ENCODE measurements at places on chromosomes 6 and 20.

DNA sequence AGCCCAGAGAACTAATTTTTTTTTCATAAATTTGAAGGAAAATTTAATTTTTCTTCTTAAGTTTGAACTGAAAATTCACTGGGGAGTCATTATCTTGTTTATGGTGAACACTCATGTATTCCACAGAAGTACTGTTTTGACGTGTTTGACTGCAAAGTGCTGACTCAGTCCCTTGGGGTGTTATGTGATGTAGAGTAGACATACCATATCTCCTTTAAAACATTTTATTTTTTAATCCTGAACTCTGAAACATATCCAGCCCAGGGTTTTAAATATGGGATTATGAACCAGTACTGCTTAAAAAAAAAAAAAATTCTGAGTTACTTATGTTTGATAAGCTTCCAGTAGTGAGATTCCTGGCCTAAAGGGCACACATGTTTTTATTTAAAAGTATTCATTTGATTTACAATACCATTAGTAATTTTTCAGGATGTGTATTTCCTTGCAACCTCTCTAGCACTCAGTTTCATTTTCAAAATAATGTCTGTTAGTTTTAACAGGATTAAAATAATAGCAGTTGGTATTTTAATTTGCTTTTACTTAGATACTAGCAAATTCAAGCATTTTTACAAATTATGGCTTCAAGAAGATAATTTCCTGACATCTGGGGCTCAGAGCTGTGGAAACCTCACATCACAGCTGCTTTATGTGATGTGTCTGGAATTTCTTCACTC is 81.7 kb upstream of the PDE10A start:
- DNase-seq, result no peak

- DNase-seq, result no peak
These were observed 108.4 kb downstream of the SCML4 start for GRCh38 chr6:107715550-107716321.

GRCh38 chr6:85250586-85251220 is 199.2 kb upstream of the NT5E start:
- no peak for DNase-seq

GRCh38 chr6:149896491-149896890 is 1.4 kb downstream of the RAET1E start:
- DNase-seq, result no peak

DNA sequence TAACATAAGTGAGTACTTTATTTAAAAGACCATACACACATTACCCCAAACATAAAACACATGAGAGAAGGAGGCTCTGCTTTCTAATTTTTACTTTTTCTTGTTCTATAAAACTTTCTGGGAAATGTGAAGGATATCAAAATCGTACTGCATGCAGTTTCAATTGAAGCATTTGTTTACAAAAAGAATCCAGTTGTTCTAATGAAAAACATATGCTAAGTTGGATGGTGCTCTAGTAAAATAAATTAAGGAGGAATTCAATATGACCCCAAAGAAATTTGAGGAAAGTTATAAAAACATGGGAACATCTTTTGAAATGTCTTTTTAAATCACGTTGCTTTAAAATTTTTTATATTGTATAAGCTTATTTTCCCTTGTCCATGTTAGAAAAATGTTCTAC is 37.6 kb downstream of the OR2B6 start:
- DNase-seq, result no peak
